GDM1 (cell line): ENCODE measurements at places on chromosomes 6 and 20.
A peak's percentile ranks its signal among the peaks of the same experiment; 100 is the strongest.

DNA sequence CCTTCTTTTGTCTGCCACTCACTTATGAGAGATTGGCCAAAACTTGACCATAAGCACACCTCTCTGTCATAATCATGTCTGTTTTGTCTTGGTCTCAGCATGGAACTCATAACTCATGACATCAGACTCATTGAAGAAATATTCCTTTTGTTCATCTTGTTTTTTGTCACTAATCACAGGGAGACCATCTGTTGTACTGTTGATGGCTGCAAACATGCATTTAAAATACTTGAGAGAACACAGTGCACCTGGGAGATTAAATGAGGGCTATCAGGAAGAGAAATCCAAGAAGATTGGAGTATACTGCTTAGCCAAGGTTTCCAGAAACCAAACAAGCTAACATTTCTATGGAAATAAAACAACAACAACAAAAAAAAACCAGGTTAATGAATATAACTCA, 689.7 kb downstream of the EPM2A start:
- DNase-seq, result no peak

DNA sequence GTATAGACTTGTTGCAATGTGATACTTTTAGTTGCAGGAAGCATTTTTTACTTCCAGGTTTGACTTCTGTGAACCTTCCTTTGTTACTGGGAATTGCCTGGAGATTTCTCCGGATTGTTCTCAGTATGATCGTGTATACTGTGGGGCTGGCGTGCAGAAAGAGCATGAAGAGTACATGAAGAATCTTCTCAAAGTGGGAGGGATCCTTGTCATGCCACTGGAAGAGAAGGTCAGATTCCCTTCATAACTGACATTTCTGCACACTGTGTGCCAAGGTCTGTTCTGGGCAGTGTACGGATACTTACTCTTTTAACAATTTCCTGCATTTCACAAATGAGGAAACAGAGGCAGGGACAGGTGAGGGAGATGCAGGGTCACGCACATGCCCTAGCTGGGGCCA, 9.7 kb downstream of the PCMTD2 start:
- no peak for DNase-seq

- no peak for DNase-seq
These were observed 19.9 kb upstream of the MYT1 start for GRCh38 chr20:64144144-64144912.

DNA sequence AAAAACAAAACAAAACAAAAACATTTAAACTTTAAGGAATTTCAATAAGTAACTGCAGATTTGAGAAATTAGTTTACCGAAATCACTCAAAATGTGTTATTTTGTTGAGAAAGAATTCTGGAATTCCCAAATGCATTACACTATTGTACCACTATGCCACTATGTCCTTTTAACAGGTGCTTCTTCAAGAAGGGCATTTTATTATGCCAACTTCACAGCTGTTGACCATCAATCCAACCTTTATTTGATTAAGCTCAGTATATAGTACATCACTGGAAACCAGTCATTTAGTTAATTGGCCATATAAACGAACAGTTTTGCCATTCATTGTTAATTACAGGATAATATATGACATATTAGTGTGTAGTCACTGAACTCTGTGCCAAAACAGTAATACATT, 221.7 kb downstream of the ARHGAP18 start:
- no peak for DNase-seq

- no peak for DNase-seq
These were observed 127.8 kb upstream of the FOXA2 start for GRCh38 chr20:22711971-22712755.

DNA sequence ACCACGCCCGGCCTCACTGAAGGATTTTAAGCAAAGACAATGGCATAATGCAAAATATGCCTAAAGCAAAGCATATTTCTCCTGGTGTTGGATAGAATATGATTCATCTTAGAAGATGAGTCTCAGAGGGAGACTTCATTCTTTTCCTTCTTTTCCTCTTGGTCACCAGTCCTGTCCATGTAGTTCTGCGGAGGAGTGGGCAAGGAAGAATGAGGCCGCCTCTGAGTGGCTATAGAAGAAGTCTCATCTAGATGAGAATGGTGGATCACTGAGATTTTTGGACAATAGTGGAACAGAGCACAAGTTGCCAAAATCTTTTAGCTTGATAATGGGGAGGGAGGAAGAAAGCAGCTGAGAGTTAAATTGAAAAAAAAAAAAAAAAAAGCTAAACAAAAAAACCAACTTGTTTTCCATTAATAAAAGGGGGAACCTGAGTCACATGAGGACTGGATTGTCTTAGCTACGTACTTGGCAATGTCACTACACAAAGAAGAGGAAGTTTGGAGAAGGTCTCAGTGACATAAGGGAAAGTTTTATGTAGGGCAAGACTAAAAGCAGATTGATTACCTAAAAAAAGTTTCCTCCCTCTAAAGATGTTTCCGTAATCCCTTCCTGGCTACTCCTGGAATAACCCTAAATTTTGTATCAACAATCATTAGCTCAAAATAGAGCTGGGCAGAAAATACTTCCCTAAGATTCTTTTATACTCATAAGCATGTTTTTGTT, 6.0 kb downstream of the CD83 start:
- peak; percentile 11 for DNase-seq

- DNase-seq, result no peak
These were observed 76.0 kb downstream of the UNC5CL start for GRCh38 chr6:40963019-40963418.

GRCh38 chr6:109327491-109327890, 54.8 kb downstream of the CD164 start:
- no peak for DNase-seq
